ENCODE measurements at places on chromosomes 1 and 21.

DNA sequence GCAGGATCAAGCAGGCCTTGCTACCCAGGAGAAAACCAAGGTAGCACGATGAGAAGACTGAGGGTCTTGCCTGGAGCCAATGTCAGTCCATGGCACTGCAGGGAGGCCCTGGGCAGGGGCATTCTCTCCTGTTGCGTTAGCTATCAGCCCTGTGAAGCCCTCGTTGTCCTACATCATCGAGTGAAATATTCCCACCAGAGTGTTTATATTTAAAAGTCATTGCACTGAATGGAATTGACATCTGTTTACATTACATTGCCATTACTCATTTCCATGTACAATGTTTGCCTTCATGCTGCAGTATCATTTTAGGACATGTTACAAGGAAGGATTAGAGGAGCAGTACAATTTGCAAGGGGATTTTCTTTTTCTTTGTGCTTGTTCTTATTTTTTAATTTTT, 243.9 kb downstream of the KAZN start:
- no peak for DNase-seq

GRCh38 chr1:235893840-235894239, 27.1 kb upstream of the LYST start:
- DNase-seq: no peak

DNA sequence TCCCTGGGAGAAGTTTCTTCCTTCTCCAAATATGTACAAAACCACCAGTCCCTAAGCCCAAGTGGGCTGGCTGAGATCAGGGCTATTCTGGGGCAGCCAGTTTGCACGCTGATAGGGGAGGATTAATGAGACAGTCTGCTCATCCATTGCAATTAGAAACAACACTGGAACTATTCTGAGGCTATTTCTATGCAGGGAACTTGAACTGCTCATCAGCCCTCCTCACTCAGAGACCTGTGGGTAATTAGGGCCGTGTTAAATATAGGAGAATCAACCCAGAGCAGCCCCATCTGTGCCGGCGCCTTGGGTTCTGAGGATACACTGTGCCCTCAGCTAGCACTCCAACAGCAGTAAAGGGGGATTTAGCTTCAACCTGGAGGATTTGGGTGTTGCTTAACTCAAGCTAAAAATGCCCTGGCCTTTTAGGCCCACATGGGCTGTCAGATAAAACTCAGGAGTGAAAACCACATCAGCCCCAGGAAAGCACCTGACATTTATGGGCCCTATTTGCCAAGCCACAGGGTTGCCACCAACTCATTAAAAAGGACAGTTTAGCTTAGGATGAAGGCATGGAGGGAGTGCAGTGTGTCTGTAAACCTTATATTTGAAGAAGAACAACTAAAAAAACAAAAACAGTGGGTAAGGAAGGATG, 53.9 kb downstream of the DUSP10 start:
- DNase-seq: no peak

DNA sequence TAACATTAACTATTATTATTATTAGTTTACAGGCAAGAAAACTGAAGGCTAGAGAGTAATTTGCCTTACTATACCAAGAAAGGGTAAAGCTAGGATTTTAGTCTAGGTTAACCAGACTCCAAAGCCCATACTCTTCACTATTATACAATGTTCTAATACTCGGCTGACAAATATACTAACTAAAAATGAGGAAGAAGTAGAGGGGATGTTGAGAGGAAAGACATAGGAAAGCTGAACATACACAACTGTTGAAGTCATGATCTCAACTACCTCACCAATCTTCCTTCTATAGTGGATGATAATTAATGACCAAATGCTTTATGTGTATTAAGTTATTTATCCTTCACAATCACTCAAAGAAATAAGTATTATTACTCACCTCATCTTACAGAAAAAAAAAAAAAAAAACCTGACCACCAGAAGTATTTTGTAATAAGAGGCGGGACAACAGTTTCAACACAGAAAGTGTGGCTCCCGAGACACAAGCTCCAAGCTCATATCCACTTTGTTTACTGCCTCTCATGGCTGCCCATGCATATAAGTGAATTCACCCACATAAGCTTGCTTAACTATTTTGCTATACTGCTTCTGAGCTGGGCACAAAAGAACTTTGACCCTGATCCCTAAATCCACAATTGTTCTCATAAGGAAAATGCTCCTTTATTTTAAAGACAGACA, 78.0 kb downstream of the USP1 start:
- DNase-seq: no peak

DNA sequence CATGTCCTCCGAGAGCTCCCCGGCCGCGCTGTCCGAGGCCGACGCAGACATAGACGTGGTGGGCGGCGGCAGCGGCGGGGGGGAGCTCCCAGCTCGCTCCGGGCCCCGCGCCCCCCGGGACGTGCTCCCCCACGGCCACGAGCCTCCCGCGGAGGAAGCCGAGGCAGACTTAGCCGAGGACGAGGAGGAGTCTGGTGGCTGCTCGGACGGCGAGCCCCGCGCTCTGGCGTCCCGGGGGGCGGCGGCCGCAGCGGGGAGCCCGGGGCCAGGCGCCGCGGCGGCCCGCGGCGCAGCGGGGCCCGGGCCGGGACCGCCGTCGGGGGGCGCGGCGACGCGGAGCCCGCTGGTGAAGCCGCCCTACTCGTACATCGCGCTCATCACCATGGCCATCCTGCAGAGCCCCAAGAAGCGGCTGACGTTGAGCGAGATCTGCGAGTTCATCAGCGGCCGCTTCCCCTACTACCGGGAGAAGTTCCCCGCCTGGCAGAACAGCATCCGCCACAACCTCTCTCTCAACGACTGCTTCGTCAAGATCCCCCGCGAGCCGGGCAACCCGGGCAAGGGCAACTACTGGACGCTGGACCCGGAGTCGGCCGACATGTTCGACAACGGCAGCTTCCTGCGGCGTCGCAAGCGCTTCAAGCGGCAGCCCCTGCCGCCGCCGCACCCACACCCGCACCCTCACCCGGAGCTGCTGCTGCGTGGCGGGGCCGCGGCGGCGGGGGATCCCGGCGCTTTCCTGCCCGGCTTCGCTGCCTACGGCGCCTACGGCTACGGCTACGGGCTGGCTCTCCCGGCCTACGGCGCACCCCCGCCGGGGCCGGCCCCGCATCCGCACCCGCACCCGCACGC, 547 bp downstream of the FOXD2 start:
- no peak for DNase-seq

GRCh38 chr1:154342132-154342531, 16.8 kb downstream of the ATP8B2 start:
- DNase-seq: no peak

GRCh38 chr1:11761988-11762406, at the start of gene C1orf167:
Gene C1orf167, plus strand, starts transcription at chr1:11762193. Its CDS starts 2,208 bp downstream, at chr1:11764401.
- no peak for DNase-seq

DNA sequence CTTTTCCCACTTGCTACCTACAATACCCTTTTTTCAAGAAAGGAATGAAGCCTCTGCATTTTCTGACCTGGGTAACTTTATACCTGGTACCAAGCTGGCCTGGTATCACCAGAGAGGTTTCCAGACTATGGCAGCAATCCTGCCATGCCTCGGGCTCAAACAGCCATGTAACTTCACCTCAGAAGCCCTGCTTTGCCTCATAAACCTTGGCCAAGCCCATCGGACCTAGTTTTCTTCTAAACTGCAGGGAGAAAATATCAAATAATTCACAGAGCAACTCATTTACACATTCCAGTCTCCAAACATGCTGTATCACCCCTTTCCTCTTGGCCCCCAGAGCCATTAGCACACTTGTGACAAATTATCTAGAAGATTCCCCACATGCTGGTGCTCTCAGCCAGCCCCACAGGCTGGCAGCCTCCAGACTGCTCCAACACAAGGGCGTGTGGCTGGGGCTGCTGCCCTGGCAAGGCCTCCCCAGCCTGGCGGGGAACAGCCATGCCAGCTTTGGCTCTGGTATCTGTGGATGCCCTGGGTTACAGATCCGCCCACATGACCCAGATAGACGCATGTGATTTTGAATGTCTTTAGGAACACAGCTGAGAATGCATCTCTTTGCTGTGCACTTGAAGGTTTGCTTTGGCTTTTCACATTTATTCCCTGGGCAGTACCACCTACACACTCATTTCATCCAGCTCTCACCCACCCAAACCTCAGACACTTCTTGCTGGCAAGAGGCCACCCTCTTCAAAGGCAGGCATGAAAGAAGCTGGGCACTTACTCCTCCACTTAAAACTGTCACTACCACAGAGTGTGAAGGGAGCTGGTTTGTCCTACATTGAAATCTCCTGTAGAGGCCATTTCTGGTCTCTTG, 70.0 kb upstream of the BCAR3 start:
- DNase-seq: no peak

GRCh38 chr1:214213136-214213535, 67.8 kb upstream of the SMYD2 start:
- no peak for DNase-seq

- DNase-seq: no peak
Measured at GRCh38 chr1:103156966-103157365, 48.6 kb upstream of the COL11A1 start.

DNA sequence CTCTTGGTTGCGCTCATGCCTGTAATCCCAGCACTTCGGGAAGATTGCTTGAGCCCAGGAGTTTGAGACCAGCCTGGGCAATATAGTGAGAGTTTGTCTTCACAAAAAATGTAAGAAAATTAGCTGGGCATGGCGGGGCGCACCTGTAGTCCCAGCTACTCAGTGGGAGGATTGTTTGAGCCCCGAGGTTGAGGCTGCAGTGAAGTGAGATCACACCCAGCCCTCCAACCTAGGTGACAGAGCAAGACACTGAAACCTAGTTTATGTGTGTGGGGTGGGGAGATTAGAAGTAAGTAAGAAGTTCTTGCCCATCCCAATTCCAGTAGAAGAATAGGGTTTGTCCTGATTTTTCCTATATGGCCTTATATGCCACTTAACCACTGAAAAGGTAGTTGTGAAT, 2.0 kb downstream of the RPL5 start:
- DNase-seq: no peak

- no peak for DNase-seq
Measured at GRCh38 chr21:25567472-25567871, 39.8 kb downstream of the MRPL39 start.

- no peak for DNase-seq
Measured at GRCh38 chr1:97778718-97779117, 142.1 kb downstream of the DPYD start.

- DNase-seq: no peak
Measured at GRCh38 chr21:33880626-33881025, 35.0 kb downstream of the ATP5PO start.

DNA sequence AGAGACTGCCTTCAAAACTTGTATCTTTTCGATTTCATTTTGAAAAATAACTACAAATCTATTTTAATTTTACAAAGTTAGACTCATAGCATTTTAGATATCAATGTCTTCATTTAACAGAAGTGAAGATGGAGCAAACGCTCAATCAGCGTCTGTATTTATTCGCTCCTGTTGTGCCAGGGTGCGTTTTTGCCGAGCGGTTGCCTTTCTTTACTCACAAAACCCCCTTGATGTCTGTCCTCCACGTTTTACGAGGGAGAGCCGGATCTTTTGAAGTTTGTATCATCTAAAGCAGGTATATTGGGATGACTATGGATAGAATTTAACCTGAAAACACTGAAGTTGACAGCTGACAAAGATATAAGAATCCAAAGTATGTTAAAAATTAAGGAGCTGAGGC, 44.6 kb downstream of the MRPL39 start:
- DNase-seq: no peak

DNA sequence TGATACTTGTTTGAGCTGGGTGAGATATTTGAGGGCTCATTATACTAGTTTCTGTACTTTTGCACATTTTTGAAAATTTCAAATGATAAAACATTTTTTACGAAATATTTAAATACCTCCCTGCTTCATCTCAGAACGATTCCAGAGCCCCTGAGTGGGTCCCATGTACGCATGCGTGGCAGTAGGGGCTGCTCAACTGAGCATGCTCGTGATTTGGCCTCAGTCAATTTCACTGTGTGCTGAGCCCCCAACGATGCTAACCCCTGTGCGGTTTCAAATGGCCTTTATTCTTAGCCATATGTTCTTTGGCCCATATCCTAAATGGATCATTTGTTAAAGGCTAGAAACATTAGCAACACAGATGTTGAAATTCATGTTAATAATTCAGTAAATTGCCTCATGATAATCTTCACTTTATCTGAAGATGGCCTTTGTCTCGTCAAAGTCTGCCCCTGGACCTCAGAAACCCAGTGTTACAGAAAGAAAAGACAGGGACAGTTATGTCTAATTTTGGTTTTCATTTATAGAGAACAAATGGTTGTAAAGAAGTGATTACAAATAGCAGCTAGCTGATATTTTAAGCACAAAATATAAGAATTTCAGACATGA, 108.2 kb downstream of the MRPS6 start:
- DNase-seq: no peak

DNA sequence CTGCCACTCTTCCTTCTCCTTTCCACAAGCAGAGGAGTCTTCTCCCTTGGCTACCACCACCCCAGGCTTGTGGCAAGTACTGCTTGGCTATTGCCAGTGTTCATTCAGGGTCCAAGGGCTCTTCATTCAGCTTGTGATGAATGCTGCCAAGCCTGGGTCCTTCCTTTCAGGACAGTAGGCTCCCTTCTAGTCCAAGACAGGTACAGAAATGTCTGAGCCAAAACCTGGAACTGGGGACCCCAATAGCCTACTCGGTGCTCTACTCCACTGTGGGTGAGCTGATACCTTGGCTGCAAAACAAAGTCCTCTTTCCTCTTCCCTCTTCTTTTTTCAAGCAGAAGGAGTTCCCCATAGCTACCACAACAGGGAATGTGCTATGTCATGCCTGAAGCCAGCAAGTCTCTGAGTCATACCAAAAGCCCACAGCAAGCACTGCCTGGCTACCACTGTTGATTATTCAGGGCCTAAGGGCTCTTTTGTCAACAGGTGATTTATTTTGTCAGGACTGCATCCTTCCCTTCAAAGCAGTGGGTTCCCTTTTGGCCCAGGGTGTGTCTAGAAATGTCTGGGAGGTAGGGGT, 268.9 kb downstream of the HHAT start:
- DNase-seq: no peak

DNA sequence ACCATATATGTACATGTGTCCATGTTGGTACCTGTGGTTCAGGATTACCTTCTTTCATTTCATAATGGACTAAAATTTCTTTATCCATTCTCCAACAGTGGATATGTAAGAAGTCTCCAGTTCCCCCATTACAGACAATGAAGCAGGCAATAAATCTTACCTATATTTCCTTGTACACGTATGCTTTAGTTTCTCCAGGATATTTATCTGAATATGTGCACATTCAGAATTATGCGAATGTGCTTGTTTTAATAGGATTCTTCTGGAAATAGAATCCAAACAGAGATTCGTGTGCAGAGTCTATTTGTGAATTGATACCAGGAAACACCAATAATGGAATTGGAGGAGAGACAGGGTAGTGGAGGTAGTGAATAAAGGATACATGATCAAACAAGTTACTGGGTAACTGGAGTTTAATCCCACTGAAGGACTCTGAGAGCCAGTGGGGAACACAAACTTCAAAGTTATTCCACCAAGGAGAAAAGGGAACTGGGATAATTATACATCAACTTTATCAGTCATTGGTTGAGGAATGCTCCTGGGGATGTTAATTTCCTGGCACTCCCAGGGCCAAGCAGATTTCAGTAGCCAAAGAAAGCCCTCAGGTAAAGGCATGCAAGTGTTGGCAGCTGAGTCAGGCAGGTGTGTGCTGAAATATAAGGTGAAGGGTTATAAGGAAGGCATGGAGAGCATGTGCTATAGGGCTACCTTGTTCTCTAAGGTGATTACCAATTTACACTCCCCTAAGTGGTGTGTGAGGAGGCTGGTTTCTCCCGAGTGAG, 374.9 kb upstream of the PBX1 start:
- DNase-seq: no peak

GRCh38 chr1:54973205-54973921, 7.1 kb upstream of the TMEM61 start:
- DNase-seq: no peak
